ENCODE measurements at places on chromosomes 2 and 18.

GRCh38 chr2:175568109-175568730 is 386.7 kb upstream of the ATP5MC3 start:
- DNase-seq = no peak

DNA sequence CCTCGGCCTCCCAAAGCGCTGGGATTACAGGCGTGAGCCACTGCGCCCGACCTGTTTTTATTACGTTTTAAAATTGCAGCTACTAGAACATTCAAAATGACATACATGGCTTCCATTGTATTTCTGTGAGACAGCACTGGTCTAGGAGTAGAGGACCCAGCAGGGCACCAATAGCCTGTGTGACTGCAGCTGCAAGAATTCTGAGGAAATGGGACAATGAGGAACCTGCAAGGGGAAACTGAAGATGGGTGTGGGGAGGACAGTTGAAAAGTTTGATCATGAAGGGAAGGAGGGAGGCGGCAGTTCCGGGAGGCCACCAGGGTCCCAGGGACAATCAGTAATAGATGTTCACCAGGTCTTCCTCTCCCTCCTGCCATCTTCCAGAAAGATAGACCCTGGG is 13.9 kb upstream of the DNPEP start:
- peak; percentile 7 for DNase-seq

DNA sequence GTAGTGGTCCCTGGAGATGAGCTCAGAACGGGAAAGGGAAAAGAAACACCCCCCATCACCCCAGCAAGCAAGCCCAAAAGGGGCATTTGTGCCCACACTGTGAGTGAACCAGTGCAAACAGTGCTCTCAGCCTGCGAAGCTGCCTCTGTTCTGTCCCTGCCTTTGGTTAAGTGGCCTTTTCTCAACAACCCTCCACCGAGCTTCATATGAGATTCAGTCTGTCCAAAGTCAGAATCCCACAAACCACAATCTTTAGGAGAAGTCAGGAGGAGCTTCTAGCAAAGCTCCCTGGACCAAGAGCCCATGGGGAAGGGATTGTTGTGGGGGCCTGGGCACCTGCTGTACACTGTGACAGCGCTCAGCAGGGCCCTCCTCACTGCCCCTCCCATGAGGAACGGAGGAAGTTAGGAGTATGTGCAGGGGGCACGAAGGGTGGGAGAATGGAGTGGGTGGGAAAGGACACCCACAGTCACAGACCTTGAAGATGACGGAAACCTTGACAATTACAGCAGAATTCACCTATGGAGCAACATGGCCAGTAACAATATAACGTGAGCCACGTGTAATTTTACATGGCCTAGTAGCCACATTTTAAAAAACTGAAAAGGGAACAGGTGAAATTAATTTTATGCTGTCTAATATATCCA is 119.5 kb downstream of the SMAD7 start:
- DNase-seq = no peak

DNA sequence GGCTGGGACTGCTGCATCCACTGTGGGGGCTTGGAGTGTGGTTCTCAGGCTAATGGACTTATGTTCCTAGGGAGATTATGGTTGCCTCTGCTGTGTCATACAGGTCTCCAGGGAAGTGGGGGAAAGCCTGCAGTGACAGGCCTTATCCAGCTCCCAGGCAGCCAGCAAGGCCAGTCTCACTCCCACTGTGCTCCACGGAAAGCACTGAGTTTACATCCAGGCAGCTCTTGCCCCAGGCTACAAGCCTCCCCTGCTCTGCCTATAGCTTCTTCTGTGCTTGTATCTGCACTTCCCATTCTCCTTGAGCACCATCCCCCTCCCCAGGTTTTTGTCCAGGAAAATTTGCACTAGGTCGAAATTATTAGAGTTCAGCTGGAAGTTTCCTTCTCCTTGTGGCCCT is 231.9 kb downstream of the ZRANB3 start:
- peak; percentile 41 for DNase-seq

GRCh38 chr2:45651415-45652089 is at the start of gene PRKCE:
TSS of gene PRKCE (plus strand) at chr2:45651675.
- peak; percentile 34 for DNase-seq

DNA sequence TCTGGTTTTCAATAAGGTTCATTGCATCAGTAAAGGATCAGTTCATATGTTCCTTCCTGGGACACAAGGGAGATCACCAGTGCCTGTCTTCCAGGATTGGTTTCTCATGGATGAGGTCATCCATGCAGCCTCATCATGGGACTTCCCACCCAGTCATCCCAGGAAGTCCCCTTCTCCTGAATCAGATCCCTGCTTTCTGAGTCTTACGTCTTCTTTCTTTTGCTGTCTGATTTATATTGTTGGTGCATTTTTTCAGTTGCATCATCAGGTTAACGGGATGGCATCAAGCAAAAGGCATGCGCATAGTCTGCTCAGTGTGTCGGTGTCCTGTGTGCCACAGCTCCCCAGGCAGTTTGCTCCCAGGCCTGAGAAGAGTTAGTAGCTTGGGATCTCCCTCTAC is 105.9 kb downstream of the SOX11 start:
- DNase-seq = no peak

Measured in NCI-H69 (cell line).